ENCODE measurements at places on chromosomes 5 and 9.
A peak's percentile ranks its signal among the peaks of the same experiment; 100 is the strongest.

GRCh38 chr5:1763548-1763911 is 36.1 kb downstream of the MRPL36 start:
- DNase-seq: peak; percentile 84

- no peak for DNase-seq
Measured at GRCh38 chr5:112968411-112969106, 8.0 kb upstream of the DCP2 start.

- no peak for DNase-seq
Measured at GRCh38 chr9:36317766-36318165, 59.5 kb upstream of the GNE start.

GRCh38 chr5:425714-426113 is 17.3 kb upstream of the EXOC3 start:
- DNase-seq: no peak

DNA sequence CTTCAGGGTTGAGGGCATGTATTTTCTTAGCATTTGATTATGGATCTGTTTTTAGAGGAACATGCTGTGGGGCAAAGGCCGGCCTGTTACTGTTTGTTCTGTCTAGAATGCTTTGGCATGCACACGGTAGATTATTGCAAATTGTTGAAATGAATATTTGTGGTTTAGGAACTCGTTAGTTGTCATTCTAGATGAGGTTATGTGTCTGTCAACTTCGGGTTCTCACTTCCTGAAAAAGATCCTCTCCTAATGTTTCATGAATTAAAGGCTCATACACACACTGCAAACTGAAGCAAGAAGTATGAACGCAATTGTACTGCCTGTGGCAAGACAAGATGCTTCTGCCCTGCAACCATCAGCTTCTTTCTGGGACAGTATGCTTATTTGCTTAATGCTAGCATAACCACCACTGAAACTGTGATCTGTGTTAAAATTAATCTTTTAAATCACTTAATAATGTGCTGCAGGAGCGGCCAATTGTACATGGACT is 99.6 kb downstream of the BASP1 start:
- DNase-seq: peak; percentile 52

- DNase-seq: peak; percentile 51
Measured at GRCh38 chr5:137753691-137754187, 424 bp downstream of the HNRNPA0 start.
